HEK293T (cell line): ENCODE measurements at places on chromosomes 2 and 18.

- no peak for DNase-seq
Observed at GRCh38 chr2:171822525-171823322, 71.3 kb downstream of the SLC25A12 start.

DNA sequence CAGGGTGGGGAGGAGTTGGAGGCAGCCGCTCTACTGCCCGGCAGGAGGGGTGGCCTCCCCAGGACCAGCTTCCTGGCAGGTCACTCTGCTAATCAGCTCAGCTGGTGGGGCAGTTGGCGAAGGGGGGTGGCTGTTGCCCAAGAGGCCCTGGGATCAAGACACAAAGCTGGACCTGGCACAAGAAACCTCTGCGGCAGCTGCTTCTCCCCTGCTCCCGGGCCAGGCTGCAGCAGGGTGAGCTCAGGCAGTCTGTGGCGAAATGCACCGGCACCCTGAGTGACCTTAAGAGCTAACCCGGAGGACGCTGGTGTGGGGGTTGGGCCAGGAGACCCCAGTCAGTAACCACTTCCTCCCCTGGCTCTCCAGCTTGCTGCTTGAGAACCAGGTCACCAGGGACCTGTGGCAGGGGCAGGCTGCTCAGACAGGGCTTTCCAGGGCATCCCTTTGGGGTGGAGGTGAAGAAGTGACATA lies 31.1 kb downstream of the TOGARAM2 start:
- DNase-seq = no peak

DNA sequence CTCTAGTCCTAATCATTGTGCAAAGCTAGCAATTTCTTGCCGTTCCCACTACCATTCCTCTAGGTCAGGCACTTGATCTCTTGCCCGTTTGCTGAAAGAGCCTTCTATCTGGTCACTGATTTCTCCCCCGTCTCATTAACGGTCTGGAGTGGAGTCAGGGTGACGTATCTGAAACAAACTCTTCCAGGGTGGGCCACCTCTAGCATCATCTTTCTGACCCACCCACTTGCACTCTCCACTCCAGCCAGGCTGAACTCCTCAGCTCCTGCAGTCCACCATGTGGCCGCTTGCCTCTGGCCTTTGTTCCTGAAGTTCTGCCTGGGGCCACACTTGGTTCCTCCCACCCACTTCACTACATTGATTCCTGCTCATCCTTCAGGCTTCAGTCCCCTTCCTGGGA lies 13.3 kb downstream of the BCL2 start:
- DNase-seq = no peak

GRCh38 chr2:191318037-191318728 lies 73.0 kb downstream of the MYO1B start:
- DNase-seq = no peak

- DNase-seq = no peak
Observed at GRCh38 chr2:187011206-187011832, 162.3 kb upstream of the ZSWIM2 start.
